ENCODE measurements at places on chromosomes 2 and 18.

DNA sequence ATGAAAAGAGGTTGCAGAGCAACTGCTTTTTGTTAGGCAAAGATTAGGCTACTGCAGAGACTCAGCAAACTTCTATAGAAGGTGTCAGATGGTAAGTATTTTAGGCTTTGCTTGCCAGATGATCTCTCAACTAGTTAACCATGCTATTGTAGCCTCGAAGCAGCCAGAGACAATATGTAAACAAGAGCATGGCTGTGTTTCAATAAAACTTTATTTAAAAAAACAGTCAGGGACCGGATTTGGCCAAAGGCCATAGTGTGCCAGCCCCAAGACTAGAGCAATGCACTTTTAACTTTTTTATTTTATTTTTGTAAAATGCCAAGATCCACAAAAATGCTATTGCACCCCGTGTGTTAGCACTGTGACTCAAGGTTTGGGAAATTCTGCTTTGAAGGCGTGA, 1.4 kb downstream of the IL37 start:
- DNase-seq = no peak

- DNase-seq = no peak
These were observed 937 bp upstream of the LANCL1 start for GRCh38 chr2:210477496-210477895.

DNA sequence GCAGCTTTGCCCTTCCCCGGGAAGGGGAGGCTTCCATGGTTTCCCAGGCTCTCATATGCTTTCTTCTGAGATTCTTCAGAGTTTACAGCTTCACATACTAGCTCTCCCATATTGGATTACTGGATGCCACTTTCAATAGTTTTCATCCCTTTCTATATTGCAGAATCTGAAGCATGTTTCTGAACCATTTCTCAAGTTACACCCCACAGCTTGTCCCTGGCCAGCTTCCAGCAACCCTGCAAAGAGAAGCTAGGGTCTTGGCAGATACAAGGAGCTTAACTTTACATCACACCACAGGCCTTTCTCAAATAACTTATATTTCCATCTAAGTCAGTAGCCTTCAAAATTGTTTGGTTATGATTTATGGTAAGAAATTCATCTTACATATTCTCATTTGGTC, 39.6 kb downstream of the LHCGR start:
- DNase-seq = no peak

DNA sequence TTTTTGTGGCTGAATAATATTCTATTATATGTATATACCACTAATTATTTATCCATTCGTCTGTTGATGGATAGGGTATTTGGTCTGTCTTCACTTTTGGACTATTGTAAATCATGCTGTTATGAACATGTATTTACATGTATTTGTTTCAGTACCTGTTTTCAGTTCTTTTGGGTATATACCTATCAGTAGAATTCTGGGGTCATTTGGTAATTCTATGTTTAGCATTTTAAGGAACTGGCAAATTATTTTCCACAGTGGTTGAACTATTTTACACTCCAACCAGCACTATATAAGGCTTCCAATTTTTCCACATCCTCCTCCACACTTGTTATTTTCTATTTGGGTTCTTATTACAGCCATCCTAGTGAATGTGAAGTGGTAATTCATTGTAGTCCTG, 12.4 kb upstream of the TANK start:
- DNase-seq = no peak

- no peak for DNase-seq
These were observed 81.5 kb downstream of the PIGN start for GRCh38 chr18:62105376-62105775.

DNA sequence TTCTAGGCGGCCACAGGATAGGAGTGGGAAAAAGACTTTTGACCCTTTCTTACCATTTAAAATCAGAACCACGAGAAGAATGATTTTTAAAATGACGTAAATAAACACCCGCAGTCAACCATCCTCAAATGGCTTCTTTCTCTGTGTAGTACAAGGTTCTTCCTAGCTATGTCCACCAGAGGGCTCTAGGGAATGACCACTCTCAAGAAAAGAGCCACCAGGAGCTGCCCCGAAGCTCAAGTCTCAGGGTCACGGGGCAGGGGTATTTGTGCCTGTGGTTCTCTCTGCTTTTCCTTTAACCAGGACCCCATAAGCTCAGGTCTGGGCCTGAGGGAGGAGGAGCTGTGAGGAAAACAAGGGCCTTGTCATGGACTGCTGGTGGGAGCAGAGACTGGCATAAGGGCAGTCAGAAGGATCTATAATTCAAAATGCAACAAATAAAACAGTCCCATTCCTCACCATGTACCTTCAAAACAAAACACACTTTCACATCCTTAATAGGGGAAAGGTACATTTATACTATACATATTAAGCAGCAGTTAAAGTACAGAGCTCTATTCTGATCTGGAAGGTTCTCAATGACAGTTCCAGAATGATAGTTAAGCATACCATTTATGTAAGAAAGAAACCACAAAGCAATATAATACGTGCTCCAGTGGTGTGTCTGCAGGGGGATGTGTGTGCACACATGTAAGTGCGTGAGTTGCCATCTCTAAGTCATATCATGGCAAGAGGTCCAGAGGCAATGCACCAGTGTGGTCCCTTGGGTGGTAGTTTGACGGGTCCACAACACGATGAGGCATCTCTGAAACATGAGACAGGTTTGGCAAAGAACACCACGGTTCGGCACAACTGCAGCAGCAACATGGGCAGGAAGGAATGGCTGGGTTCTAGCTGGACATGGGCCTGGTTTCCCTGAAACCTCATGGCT, 18.6 kb downstream of the LYPD1 start:
- DNase-seq = no peak

DNA sequence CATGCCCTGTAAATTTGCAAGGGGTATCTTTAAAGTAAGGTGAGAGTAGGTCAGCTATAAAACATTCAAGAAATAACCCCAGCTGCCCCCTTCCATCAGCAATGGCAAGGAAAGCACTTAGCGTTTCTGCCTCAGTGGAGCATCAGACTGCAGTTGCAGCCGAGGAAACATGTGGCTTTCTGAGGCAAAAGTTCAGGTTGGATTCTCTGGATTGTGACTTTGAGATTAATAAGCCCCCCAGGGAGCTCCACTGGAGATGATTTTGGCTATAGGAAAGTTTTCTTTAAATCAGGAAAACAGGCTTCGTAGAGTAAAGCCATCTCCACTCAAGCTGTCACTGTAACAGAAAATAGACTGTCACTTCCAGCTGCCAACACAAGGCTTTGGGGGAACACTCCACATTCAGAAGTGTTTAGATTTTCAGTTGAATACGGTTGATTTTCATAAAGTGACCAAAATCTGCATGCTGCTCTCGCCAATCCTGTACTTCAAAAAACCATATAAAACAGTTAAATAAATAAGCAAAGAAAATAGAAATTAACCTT, 15.3 kb upstream of the RIT2 start:
- no peak for DNase-seq

DNA sequence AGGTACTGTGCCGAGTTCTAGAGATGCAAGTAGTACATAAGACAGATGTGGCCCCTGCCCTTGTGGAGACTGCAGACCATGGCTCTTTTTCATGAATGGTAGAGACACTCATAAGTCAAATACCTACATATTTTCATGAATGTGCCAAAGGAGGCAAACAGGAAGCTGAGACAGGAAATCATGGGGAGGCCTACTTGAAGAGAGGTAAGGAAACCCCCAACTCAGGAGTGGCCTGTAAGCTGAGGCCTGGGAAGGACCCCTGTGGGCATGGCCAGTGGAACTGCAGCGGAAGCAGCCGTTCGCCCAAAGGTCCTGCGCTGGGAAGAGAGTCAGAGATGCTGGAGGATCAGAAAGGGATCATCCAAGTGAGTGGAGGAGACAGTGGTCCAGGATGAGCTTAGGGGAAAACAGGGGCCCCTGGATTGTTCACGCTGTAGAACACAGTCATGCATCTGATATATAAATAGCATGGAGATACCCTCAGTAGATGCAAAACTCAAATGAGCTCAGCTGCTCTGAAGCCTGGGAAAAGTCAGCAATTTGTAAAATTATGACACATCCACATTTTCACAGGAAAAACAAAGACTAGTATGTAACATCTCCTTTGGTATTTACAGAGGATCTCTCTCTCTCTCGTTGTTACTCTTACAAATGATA, 228.9 kb downstream of the NEDD4L start:
- no peak for DNase-seq

GRCh38 chr2:102518170-102518569, 45.1 kb downstream of the SLC9A4 start:
- no peak for DNase-seq

DNA sequence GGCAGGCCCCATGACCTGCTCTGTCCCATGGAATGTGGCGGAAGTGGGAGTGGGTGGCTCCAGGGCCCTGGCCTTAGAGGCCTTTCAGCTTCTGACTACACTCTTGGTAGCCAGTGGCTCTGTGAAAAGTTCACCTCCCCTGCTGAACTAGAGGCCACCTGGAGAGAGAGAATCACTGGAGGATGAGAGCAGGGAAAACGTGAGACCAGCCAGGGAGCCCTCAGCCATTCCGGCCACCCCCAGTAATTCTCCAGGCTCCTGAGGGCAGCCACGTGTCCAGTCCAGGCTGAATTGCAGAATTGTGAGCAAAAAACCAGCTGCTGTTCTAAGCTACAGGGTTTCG, 10.5 kb downstream of the COLEC12 start:
- no peak for DNase-seq

GRCh38 chr2:218832520-218832919, 917 bp upstream of the PRKAG3 start:
- no peak for DNase-seq

- DNase-seq = no peak
These were observed 952 bp downstream of the MGAT5 start for GRCh38 chr2:134254824-134255223.

- DNase-seq = no peak
These were observed 233.3 kb downstream of the FAM210A start for GRCh38 chr18:13493079-13493478.

- DNase-seq = no peak
These were observed 14.5 kb downstream of the CLIP4 start for GRCh38 chr2:29129586-29130281.

- no peak for DNase-seq
These were observed 9.7 kb downstream of the WNT10A start for GRCh38 chr2:218890369-218890768.

- DNase-seq = no peak
These were observed 110.3 kb downstream of the NBAS start for GRCh38 chr2:15450808-15451207.

DNA sequence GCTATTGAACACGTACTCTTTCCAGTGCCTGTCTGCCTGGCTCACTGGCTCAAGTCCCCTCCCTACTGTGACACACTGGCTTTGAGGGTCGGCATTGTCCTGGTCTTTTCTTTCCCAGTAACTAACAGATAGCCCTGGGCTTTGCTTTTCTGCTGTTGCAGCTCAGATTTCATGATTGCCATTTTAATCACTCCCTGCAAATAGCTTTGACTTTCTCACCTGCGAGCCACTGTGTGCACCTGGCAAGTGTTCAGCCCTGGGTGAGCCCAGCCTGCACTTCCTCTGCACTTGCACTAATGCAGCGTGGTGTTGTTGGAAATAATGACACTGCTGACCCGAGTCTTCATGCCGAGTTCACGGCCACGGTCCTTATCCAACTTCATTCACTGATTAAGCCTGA, 52.9 kb downstream of the DCDC2C start:
- no peak for DNase-seq

GRCh38 chr18:24875286-24875685, 414.8 kb downstream of the HRH4 start:
- DNase-seq = no peak

DNA sequence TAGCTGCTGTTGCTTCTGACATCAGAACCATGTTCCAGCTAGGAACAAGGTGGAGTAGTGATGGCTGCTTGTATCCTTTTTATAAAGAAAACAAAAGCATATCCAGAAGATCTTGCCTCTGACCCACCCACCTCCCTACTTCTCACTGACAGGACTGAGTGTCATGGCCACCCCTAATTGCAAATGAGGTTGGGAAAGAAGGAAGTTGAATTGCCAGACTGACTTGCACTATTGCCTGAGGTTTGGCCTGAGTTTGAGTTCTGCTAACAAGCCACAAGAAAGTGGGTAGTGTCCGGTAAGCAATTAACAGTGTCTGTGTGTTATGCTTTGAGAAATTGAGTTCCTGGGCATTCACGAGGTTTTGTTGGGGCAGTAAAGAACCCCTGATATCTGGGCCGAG, 22.8 kb downstream of the SGPP2 start:
- DNase-seq = no peak
